ENCODE measurements at places on chromosomes 6 and 20. TPM values are rescaled to one million over a fixed set of nuclear protein-coding genes. Genes with fewer than 3 reads are reported as not detected.

DNA sequence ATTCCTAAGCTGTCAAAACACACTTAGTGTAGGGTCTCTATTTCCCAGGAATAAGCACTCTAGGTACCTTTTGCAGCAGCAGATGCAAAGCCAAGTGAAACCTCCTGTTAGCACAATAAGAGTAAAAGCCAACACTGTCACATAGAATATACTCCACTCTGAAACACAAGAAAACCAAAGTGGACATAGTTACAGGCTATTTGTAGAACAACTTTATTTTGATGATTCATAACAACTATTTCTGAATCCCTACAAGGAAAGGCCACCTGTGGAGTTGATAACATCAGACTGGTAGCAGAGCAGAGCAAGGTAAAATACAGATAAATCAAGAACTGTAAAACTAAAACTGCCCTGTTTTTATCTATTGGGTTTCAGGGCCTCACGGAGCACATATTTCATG, 59.7 kb downstream of the ALDH5A1 start:
- no peak overlapping the region for H3K4me3 ChIP-seq
- no peaks in the 10 kb centered on the region for H3K27me3 ChIP-seq
- no peaks in the 10 kb centered on the region for H3K36me3 ChIP-seq
- no peaks in the 10 kb centered on the region for H3K4me1 ChIP-seq
- DNase-seq: no peak

GRCh38 chr6:156191895-156192294, 585.3 kb upstream of the ARID1B start:
- no peaks in the 10 kb centered on the region for H3K36me3 ChIP-seq
- H3K4me1 ChIP-seq: no peaks in the 10 kb centered on the region
- no peak overlapping the region for H3K27ac ChIP-seq
- DNase-seq: no peak

- peaks cover 20% of the 10 kb centered on the region for H3K4me1 ChIP-seq
- no peak overlapping the region for H3K27ac ChIP-seq
- H3K4me3 ChIP-seq: peak overlapping the region; percentile 17
- H3K27me3 ChIP-seq: peaks cover 12% of the 10 kb centered on the region
- peak; percentile 69 for DNase-seq
Measured at GRCh38 chr20:3777716-3778629, 3.3 kb downstream of the SPEF1 start.

DNA sequence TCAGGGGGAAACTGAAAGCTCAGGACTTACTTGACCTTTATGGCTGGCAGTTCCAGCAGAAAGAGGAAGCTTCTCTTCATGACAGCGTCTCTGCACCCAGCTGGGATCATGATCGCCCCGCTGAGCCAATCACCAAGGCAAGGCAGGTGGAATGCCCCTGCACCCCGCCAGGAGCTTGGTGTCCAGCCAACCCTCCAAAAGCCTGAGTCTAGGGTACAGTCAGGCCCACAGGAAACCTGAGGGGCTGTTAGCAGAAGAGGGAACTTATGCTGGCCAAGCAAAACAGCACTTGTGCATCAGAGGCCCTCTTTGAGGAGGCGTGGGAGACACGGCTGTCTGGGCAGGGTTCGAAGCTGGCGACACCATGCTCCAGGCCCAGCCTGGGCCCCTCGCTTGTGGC, 188.3 kb upstream of the GMDS start:
- H3K27me3 ChIP-seq: no peaks in the 10 kb centered on the region
- no peak overlapping the region for H3K27ac ChIP-seq
- H3K36me3 ChIP-seq: no peaks in the 10 kb centered on the region
- H3K4me3 ChIP-seq: no peak overlapping the region
- no peak for DNase-seq

GRCh38 chr6:151291722-151292059, 51.9 kb downstream of the AKAP12 start:
- H3K4me3 ChIP-seq: no peak overlapping the region
- no peak for DNase-seq
- H3K36me3 ChIP-seq: no peaks in the 10 kb centered on the region
- H3K4me1 ChIP-seq: peaks cover 8% of the 10 kb centered on the region
- no peaks in the 10 kb centered on the region for H3K27me3 ChIP-seq

DNA sequence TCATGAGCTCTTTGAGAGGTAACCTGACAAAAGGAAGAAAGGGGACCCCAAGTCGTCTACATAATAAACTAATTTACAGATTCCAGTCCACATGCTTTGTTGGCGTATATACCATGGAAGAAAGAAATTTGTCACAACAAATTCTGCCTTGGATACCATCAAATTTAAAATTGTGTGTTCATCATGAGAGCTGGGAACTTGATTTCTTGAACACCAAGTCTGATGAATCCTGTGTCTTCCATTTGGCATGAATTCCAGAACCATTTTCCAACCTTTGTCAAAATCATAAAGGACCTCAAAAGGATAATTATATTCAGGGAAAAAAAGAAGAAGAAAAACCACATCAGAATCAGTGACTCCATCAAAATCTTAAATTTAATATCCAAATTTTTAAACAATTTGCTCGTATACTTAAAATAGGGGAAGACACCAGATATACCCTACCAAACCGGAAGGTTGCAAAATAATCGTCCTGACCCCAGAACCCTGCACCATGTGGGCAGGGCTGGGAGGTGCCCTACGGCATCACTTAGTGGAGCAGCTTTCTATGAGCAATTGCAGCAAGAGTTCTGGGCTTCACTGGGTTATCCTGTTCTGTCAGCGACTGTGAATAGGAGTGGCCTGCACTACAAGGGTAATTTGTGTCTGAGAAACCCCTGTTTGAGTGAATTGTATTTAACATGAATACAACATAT, 74.1 kb upstream of the INSM1 start:
- no peaks in the 10 kb centered on the region for H3K27me3 ChIP-seq
- no peak for DNase-seq
- H3K27ac ChIP-seq: no peak overlapping the region
- no peaks in the 10 kb centered on the region for H3K4me1 ChIP-seq
- H3K36me3 ChIP-seq: no peaks in the 10 kb centered on the region
- no peak overlapping the region for H3K4me3 ChIP-seq

DNA sequence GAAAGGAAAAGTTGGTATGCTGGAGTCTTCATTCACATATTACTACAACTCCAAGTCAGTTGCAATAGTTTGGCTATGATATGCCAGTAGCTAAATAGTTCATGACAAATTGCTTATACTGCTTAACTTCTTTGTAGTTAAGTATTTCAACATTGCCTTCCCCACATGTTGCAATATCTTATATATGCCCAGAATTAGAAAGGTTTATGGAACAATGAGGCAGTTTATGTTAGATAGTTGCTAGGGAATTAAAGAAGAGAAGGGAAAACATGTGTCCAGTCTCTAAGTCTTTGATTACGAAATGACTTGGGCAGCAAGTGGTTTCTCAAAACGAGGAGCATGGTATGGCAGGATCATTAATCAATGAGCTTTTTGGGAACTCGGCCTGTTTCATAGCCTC, 145.8 kb downstream of the PLCB4 start:
- H3K27ac ChIP-seq: no peak overlapping the region
- no peaks in the 10 kb centered on the region for H3K27me3 ChIP-seq
- peak; percentile 11 for DNase-seq
- no peaks in the 10 kb centered on the region for H3K4me1 ChIP-seq

TREM1 gene
- 0.84 TPM for total RNA-seq

GRCh38 chr6:160519603-160520042, 144.5 kb downstream of the LPA start:
- peak overlapping the region; percentile 80 for H3K27ac ChIP-seq
- no peaks in the 10 kb centered on the region for H3K27me3 ChIP-seq
- H3K4me3 ChIP-seq: peak overlapping the region; percentile 57
- H3K4me1 ChIP-seq: peaks cover 8% of the 10 kb centered on the region
- DNase-seq: no peak
